ENCODE measurements at places on chromosomes 6 and 20.

GRCh38 chr6:147071776-147072175 is 132.4 kb upstream of the STXBP5 start:
- no peak for DNase-seq

DNA sequence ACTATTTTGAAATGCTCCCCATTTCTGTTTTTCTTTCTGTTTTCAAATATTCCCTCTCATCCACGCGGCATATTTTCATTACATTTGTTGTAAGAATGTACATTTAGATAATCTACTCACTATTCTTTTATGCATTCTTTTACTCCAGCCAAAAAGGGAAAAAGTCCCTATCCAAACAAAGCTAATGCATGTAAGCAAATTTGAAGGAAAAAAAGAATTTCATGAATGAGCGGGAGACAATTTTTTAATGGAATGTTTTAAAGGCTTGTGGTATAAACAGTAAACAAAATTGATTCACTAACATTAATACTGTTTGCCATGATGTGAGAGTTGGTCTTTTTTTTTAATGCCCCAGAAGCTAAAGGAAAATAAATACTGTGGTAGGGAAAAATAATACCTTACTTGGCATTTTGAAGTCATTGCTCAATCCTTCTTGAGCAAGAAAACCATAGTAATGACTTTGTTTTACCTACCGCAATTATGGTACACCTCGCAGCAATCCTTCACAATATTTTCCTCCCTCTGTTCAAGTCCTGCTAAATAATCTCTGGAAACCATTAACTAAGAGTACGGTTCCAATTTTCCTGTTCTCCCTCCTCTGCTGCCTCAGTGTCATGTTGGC is 79.0 kb downstream of the BACH2 start:
- DNase-seq, result peak; percentile 29

GRCh38 chr6:82416346-82416745 is 52.7 kb downstream of the TPBG start:
- DNase-seq, result no peak

DNA sequence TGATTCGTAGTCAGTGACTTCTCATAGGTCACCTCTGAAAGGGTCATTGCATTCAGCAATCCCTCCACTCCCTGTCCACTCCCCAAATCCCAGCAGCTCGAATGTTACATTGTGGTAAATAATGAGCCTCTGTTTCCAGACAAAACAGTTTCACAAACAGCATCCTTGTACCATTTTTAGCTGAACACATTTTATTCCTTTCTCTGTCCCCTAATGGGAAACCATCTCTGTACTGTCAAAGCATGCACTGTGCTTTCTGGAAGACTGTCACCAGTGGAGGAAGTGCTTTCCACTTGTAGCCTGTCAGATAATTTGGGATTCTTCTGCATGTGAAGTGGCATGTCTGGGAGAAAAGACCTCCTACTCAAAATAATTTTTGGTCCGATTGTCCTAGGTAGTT is 82.0 kb downstream of the SLC35F1 start:
- DNase-seq, result no peak

DNA sequence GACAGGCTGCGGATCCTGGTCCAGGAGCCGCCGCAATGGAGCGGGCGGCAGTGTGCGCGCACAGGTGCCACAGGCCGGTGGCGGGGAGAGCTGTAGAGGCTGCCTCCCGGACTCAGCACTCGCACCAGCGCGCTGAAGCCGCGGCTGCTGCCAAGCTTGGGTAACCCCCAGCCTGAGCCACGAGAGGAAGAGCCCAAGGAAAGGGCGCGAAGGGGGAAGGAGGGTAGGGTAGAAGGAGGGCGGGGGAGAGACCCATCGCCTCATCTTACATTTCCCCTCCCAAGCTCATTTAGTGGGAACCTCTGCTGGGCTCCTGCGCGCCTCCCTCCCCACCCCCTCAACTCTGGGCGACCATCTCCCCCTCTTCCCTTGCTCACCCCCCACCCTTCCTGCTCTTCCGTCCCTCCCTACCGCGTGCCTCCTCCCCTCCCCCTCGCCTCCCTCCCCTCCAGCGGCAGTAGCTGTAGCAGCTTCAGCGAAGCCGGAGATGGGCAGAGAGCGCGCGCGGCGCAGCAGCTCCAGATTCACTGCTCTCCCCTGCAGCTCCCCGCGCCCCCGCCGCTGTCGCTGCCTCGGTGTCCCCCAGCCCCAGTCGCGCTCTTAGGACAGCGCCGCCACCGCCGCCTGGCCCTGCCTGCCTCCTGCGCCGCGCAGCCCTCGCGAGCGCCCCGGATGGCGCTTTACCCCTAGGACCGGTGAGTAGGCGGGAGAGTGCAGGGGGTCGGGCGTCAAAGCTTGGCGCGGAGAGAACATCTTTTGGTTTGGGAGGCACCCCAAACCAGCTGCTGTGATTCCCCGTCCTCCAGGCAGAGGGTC is at the start of gene FUT9:
Gene FUT9, plus strand, starts transcription at position 457 of the 816 bp plus-strand sequence. CDS start 187,182 bp downstream, outside the sequence.
- no peak for DNase-seq

GRCh38 chr6:51292659-51293058 is 474.0 kb downstream of the TFAP2B start:
- peak; percentile 64 for DNase-seq

- no peak for DNase-seq
Measured at GRCh38 chr6:137811916-137812553, 55.0 kb upstream of the TNFAIP3 start.

DNA sequence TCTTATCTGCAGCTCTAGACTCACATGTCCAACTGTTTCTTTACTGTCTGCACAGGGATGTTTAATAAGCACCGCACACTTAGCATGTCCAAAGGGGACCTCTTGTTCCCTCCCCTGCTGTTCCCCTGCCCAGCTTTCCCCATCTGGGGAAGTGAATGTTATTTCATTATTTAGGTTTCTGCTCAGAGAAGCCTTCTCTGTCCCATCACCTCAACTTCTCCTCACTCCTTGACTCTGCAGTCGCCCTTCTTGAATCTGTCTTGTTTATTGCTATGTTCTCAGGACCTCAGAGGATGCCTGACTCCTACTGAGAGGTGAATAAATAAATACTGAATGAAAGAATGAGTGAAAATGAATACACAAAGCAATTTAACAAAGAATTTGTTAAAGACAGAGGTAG is 121.0 kb downstream of the SASH1 start:
- no peak for DNase-seq

GRCh38 chr6:157823001-157823527 is at the start of gene SNX9:
Gene SNX9 (plus strand): TSS chr6:157823246. CDS start chr6:157823435, 189 bp downstream.
- DNase-seq, result peak; percentile 56

DNA sequence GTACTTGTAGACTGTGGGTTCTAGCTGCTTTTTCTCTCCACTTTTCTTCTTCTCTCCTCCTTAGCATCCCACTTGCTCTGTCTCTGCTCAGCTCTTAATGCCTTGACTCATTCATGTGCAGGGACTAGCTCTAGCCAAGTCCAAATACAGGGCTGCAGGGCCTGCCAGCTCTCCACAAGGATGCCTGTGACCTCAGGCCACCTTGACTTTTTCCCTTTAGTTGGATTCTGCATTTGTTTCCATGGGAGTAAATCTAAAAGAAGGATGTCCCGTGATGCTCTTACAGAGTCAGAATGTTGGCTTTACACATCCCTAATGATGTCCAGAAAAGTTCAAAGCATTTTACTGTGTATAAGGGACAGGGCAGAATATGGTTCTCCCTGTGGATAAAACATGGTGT is 101.8 kb upstream of the PREP start:
- no peak for DNase-seq

DNA sequence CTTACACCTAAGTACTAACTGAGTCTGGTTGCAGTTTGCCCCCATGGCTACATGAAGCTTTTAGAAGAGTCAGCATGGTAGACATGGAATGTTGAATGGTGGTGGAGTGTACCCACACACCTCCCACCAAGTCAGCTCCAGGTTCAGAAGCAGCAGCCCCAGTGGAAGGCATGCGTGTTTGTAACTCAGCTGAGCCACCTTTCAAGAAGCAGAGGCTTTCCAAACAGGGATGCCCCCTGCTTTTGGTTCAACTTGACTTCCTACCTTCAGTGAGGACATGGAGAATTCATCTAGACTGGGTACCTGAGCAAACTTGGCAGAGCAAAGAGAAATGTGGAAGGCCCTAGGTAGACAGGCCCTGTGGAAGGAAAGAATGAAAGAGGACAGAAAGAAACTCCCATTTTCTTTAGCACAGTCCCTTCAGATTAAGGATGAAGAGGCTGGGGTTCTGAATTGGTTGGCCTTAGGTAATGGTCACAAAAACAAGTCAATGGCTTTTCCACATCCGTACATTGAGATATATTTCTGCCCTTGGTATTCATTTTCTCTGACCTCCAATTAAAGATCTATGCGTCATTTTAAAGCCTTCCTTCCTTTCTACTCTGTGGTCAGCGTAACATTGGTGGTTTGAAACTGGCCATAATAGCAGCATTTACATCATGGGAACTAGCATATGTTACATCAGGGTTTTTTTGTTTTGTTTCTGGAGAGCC is 53.2 kb downstream of the HFE start:
- no peak for DNase-seq

DNA sequence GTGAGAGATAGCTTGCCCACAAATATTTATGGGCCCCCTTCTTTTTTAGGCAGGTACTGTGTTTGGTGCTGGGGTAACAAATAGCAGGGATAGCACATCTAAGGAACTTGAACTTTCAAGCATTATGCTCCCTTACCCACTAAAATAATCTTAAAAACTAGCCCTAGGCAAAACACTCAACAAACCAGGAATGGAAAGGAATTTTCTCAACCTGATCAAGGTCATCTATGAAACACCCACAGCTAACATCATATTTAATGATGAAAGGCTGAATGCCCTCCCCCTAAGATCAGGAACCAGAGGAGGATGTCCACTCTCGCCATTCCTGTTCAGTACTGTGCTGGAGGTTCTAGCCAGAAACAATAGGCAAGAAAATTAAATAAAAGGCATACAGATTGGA is 8.7 kb upstream of the SRPK1 start:
- DNase-seq, result no peak

DNA sequence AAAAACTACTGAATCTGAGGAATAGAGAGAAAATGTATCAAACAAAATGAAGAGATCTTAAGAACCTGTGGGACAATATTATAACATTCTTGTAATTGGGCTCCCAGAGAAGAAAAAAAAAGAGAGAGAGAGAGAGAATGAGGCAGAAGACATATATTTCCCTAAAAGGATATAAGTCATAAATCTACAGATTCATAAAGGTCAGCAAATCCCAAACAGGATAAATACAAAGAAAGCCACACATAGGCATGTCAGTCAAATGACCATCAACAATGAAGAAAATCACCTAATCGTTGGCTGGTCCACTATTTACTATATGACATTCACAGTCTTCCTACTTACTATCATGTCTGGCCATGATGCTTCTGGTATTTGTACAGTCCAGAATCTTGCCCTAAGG is 190.3 kb downstream of the GMDS start:
- no peak for DNase-seq

- DNase-seq, result no peak
Measured at GRCh38 chr6:126153661-126154060, 167.3 kb downstream of the TRMT11 start.

GRCh38 chr20:57672953-57673575 is 36.8 kb downstream of the PMEPA1 start:
- DNase-seq, result no peak

DNA sequence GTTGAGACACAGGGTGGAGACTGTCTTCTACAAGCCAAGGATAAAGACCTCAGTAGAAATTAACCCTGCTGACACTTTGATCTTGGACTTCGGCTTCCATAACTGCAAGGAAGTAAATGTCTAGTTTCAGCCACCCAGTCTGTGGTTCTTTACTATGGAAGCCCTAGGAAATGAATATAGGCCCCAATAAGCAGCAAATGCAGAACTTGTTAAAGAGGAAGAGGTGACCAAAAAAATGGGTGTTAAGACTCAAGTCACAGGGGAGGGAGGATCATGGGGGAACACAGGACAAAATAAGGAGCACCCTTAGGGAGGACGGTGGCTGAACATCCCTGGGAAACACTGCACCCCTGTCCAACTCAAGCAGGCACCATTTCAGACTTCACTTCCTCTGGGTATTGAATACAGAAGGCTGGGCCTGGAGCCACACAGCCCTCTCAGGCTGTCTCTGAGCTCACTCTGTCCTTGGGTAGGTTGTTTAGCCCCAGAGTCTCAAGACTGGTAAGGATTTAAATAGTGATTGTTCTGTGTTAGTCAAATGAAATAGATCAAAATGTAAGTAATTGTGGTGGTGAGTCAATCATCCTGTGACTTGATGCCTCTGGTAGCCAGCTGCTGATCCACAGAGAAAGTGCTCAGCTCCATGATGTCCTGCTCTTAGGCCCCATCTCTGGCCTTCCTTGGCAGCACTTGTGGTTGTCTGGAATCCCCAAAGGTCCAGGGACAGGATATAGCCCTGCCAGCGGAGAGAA is 30.5 kb upstream of the SIRPD start:
- DNase-seq, result no peak

DNA sequence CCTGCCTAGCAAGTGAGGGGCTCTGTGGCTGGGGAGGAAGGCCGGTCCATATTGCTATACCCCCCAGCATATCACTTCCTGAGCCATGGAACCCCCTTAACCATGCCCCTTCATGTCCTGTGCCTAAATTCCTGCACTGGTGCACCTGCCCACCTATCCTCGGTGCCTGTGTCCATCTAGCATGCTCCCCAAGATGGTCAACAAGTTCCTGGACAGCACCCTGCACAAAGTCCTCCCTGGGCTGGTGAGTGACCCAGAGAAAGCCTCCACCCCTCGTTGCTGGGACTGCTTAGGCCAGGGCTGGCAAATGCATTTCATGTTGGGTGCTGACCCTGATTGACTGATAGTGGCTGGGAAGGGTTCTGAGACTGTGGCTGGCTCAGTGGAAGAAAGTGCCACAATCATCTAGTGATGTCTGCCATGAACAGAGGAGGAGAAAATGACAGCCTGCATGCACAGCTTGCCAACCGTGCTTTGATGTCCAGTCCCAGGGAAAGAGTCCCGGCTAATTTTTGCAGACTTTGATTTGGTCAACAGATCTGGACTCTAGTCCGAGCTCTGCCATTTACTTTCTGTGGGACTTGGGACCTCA is 3.5 kb downstream of the BPIFB6 start:
- no peak for DNase-seq

GRCh38 chr6:38801305-38801704 is 86.2 kb downstream of the DNAH8 start:
- no peak for DNase-seq

DNA sequence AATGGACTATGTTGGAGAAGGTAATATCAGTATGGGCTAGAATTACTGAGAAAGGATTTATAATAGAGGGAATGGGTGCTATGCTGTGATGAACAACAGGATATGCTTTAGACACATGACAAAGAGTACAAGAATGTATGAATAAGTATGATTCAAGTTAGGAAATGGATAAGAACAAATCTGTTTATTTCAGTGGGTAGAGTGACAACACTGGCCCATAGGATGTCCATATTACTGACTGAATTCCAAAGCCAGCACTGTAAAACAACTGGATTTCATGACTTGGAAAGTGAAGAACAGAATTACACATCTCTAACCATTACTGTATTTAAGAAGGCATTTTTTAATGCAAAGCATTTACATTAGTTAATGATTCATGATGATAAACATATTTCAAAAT is 35.9 kb downstream of the EPM2A start:
- DNase-seq, result peak; percentile 70

All from RCC 7860 (cell line).